ENCODE measurements at places on chromosomes 3 and 15. TPM values are rescaled to one million over a fixed set of nuclear protein-coding genes. Genes with fewer than 3 reads are reported as not detected.
A peak's percentile ranks its signal among the peaks of the same experiment; 100 is the strongest.

DNA sequence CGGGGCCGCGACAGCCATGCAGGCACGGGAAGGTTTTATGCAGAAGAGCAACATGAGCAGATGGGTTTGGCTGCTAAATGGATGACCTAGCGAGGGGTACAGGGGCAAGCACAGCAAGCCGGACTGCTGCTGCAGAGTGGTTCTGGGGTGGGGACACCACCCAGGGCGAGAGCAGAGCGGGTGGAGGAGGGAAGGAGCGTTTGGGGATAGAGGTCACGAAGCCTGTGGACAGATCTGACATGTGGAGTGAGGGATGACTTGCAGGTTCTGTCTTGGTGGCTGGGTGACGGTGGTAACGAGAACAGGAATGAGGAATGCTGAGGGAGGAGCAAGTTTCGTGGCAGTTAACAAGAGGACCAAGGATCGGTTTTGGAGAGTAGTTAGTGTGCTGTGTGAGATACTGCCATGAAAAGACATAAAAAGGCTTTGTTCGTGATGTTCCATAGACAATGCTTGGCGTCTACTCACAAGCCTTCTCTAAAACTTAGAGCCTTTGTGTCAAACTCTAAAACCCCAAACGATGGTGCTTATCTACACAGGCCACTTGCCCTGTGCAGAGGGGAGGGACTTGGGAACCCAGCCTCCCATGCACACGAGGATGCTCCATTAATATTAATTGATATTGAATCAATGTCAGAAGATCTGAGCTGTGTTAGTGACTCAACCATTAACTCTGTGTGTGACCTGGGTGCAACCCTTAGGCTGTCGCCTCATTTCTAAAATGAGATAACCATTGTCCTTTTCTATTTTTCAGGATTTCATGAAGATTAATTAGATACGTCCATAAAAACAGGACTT, 132.7 kb upstream of the SLC2A2 start:
- H3K27me3 ChIP-seq = no peaks in the 10 kb centered on the region
- H3K4me3 ChIP-seq = no peak overlapping the region
- H3K4me1 ChIP-seq = no peaks in the 10 kb centered on the region
- no peak overlapping the region for H3K27ac ChIP-seq

GRCh38 chr15:63190769-63191649, 1.6 kb downstream of the RAB8B start:
- peaks cover 65% of the 10 kb centered on the region for H3K4me1 ChIP-seq
- H3K4me3 ChIP-seq = peak overlapping the region; percentile 78
- H3K36me3 ChIP-seq = no peaks in the 10 kb centered on the region

GRCh38 chr15:73691396-73691795, 7.2 kb downstream of the CD276 start:
- no peak overlapping the region for H3K27ac ChIP-seq
- peaks cover 82% of the 10 kb centered on the region for H3K4me1 ChIP-seq
- no peak for DNase-seq
- no peak overlapping the region for H3K4me3 ChIP-seq
- no peaks in the 10 kb centered on the region for H3K36me3 ChIP-seq
- H3K27me3 ChIP-seq = no peaks in the 10 kb centered on the region

DNA sequence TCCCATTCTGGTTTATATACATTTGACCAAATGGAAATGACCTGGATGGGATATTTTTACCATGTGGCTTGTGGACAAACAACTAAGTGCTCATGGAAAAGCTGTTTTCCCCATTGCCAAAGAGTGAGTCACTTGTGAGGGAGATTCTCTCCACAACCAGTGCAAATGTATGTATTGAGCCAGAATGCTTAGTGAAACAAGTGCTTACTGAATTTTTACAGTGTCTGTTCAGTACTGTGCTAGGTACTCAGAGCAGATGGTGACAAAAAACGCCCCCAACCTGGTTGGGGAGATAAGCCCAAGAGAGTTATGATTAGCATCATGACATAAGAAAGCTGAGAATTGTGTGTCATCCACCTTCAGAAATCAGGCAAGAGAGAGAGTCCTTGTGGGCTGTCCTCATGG, 2.3 kb downstream of the CHP1 start:
- H3K27ac ChIP-seq = no peak overlapping the region
- H3K27me3 ChIP-seq = no peaks in the 10 kb centered on the region
- H3K4me3 ChIP-seq = no peak overlapping the region
- H3K4me1 ChIP-seq = peaks cover 20% of the 10 kb centered on the region

TJP1 gene
- 84.0 TPM for total RNA-seq

MYD88 gene
- 25.0 TPM for total RNA-seq

- no peaks in the 10 kb centered on the region for H3K27me3 ChIP-seq
- no peak for DNase-seq
- no peaks in the 10 kb centered on the region for H3K36me3 ChIP-seq
- no peak overlapping the region for H3K27ac ChIP-seq
Measured at GRCh38 chr3:187926620-187927019, 181.4 kb upstream of the BCL6 start.

DNA sequence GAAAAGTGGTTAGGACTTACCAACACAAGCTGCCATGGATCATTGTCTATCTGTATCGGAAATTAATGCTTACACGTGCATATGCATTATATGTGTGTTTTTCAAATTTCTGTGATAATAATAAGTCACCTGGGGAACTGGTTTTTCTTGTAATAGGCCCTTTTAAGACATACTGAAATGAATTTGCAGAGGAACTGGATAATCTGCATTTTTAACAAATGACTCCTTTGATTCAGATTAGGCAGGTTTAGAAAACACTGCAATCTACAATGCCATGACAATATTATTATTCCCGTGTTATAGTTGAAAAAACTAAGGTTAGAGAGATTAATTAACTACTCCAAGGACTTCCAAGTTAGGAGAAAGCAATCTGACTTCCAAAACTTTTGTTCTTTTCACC, 23.4 kb downstream of the STRIT1 start:
- no peaks in the 10 kb centered on the region for H3K27me3 ChIP-seq
- DNase-seq = no peak
- H3K27ac ChIP-seq = no peak overlapping the region
- no peaks in the 10 kb centered on the region for H3K36me3 ChIP-seq
- no peak overlapping the region for H3K4me3 ChIP-seq
- no peaks in the 10 kb centered on the region for H3K4me1 ChIP-seq

LSAMP gene
- total RNA-seq = 1.2 TPM

DNA sequence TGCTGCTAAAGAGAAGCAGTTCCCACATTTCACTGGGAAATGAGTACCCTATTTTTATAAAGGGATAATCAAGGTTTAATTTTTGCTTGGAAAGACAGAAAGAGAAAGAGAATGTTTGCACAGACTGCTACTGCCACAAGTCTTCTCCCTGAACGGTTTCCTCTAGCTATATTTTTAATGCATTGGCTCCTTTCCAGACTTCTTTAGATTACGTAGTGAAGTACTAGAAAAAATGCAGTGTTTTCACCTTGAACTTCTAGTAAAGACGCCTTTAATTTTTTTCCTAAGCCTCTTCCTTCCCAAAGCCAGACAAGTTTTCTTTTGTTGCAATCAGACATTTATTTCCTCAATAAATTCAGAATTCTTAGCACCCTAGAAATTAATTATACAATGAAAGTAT, 248.3 kb upstream of the CCDC54 start:
- DNase-seq = no peak
- H3K4me3 ChIP-seq = no peak overlapping the region
- no peaks in the 10 kb centered on the region for H3K36me3 ChIP-seq

GUCA1C gene
- not detected for total RNA-seq

DNA sequence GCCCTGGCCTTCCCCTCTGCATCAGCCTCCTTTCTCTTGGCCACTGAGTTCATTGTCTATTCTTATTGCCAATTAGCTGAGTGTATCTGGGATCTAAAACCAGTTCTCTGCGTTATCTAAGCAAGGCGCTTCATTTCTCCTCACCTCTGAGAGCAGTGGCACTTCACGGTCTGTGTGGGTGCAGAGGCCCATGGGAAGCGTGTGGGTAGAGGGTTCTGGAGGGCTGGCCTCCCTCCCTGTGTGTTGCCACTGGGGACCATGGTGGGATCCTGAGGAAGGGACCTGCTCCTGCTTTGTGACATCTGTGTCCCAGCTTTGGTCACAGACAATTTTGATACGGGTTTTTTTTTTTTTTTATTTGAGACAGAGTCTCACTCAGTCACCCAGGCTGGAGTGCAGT, 32.7 kb downstream of the EDEM1 start:
- no peak overlapping the region for H3K27ac ChIP-seq
- H3K36me3 ChIP-seq = peaks cover 25% of the 10 kb centered on the region
- no peaks in the 10 kb centered on the region for H3K27me3 ChIP-seq
- peaks cover 6% of the 10 kb centered on the region for H3K4me1 ChIP-seq
- H3K4me3 ChIP-seq = no peak overlapping the region
- no peak for DNase-seq

TNNC1 gene
- 7.1 TPM for total RNA-seq

Measured in esophagus muscularis mucosa (tissue), 4 donors.